HTR-8/SVneo (cell line): ENCODE measurements at places on chromosomes 1 and 21.

GRCh38 chr21:38455403-38455802 lies 42.9 kb downstream of the ERG start:
- no peak for DNase-seq

DNA sequence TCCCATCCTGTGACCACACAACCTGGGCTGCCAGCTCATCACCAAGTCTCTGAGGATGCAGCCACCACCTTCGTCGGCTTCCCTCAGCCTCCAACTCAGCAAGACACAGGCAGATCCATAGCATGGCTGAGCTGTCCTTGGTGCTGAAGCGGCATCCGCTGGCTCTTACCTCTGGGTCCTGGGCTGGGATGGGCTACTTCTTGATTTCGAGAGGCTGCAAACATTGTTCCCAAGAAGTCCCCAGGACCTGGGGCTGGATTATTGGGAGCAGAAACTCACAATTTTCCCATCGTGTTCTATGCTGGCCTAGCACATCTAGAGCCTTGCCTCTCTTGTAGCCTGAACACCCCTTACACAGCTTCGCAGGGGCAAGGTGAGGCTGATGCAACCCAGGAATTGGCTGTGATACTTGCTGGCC lies 24.9 kb upstream of the C1QA start:
- DNase-seq, result peak; percentile 45

GRCh38 chr1:235838021-235838420 lies 28.7 kb downstream of the LYST start:
- DNase-seq, result no peak

GRCh38 chr21:42463861-42464515 lies 32.0 kb downstream of the RSPH1 start:
- DNase-seq, result no peak

DNA sequence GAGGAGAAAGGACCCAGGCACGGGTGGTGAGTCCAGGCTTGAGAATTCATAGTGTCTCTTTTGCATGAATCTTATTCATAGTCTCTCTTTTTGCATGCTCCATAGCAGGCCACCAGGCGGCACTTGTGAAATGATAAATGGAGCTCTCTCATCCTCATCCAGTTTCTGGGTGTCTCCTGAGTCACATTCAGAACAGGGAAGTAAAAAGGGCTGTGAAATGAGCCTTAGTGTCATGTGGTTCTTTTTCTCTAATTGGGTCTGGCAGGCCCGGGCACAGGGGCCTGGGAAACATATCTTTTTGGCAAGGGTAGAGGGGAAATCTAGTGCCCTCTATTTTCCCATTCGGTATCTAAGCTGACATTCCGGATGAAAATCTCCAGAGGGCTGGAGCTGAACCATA lies 19.1 kb upstream of the NCF2 start:
- DNase-seq, result no peak

DNA sequence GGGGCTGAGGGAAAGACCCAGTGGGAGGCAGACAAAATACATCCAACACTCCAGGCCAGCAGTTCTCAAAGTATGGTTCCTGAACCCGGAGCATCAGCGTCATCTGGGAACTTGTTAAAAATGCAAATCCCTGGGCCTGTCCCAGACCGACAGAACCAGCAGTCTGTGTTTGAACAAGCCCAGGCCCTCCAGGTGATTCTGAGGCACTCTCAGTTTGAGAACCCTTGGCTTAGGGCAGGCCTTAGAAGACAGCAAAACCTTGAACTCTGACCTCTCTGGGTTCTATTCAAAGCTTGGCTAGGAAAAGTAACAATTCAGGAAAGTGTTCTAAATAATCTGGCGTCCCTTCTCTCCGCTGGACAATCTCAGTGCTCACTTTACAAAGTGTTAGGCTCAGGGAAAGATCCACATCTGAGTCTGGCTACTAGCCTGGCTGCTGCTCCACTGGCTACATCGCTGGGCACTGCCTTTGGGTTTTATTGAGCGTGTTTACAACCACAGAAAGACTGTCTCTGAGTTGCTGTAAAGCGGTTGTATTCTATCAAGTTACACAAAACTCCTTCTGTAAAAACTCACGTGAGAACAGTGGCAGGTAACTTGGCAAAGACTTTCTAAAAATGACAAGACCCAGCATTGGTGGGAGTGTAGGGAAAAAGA lies 166.1 kb downstream of the HIVEP3 start:
- no peak for DNase-seq

DNA sequence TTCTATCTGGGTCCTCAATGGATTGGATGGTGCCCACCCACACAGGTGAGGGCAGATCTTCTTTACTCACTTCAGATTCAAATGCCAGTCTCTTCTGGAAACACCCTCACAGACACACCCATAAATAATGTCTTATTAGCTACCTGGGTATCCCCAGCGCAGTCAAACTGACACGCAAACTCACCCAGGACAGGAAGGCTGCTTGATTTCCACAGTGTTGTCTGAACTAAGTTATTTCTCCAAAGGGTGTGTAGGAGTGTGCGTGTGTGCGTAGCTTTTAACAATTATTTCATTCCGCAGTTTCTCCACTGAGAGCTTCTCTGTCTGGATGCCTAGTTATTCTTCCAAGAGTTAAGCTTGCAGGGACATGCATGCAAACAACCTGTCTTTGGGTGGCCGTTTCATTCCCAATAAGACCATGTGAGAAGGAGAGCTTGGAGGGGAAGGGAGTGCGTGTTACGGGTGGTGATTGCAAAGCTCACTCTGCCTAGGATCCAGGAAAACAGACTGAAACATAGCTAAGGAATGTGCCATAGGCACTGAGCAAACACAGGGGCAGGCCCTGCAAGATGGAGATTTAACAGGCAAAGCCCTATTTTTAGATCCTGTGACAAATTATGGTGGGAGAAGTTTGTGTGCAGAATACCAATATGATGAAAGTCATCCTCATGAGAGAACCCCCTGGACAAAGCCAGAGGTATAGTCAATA lies 269.7 kb downstream of the DYRK1A start:
- peak; percentile 55 for DNase-seq

GRCh38 chr1:183593356-183593755 lies 3.1 kb upstream of the NCF2 start:
- no peak for DNase-seq

DNA sequence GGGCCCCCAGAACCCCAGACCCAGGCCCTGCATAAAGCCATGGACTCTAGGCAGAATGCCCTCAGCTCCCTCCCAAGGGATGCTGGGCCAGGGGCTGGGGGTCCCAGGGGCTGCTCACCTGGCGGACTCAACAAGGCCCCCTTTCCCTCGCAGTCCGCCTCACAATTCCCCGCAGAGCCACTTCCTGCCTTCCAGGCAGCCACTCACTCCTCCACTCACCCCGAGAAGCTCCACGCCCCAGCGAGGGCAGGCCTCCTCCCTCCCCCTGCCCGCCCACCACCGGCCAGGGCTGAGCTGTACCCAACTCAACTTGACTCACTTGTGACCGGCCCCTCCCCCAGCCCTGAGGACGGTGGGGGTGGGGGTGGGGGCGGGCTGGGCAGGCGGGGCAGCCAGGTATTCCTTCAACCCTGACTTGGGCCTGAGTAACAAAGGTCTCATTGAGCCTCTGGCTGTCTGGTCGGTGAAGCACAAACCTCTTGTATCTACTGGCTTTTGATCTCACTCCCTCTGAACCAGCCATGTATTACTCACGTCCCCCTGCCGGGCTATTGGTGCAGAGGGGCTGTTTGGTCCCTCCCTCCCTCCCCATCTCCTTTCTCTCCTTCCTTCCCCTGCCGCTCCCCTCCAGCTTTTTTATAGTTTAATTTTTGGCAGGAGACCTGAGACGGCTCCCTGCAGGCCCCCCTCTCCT lies 5.9 kb downstream of the BLACAT1 start:
- peak; percentile 71 for DNase-seq

DNA sequence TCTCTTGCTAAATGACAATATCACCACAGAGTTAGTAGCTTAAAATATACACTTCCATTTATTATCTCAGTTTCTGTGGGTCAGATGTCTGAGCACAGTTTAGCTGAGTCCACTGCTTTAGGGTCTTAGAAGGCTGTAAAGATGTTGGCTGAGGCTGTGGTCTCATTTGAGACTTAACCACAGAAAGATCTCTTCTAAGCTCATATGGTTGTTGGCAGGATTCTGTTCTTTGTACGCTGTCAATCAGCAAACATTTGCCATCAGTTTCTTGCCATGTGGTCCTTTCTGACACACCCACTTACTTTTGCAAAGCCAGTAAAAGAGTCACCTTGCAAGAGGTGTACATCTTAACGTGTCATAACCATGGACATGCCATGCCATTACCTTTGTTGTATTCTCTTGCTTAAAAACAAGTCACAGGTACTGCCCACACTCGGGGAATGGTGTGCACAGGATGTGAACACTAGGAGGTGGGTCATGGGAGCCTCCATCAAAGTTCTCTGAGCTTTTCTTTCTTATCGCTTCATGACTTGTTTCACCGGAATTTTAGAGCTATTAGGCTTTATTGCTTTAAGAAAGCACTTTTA lies 18.7 kb downstream of the DYRK1A start:
- DNase-seq, result no peak

- DNase-seq, result no peak
Observed at GRCh38 chr1:3697810-3698209, 45.5 kb downstream of the TP73 start.

DNA sequence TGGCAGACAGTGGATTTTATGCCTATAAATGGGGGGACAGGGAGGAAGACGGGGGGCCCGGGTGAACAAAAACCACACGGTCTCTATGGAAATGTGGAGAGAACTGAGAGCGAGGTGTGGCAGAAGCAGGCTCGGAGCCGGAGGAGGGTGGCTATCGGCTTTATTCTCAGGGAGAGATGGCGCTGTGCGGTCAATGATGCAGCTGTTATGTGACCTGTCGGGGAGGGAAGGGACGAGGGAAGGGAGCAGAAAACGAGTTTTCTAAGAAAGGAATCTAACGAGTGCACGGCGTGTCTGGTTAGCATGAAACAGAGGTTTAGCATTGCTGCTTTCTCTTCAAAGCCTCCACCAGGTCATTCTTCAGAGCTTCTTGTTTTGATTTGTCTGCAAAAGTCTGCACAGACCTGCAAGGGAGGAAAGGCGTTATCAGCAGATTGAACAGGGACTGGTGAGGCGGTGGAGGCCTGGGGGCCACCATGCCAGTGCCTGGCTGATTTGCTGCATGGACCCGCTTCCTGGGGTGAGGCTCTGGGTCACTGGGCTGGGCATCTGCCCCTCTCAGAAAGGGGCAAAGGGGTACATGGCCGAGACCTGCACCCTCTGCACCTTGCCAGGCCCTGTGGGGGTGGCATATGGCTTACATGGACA lies 27.2 kb downstream of the SLC66A1 start:
- DNase-seq, result no peak

- no peak for DNase-seq
Observed at GRCh38 chr1:212212906-212213305, 72.3 kb upstream of the PPP2R5A start.

- no peak for DNase-seq
Observed at GRCh38 chr1:149903836-149904491, 4.6 kb downstream of the BOLA1 start.

GRCh38 chr21:46622226-46622625 lies 13.2 kb upstream of the PRMT2 start:
- DNase-seq, result no peak

GRCh38 chr1:64167176-64167575 lies 36.2 kb upstream of the UBE2U start:
- DNase-seq, result no peak
